ENCODE measurements at places on chromosomes 3 and 15.

- DNase-seq = no peak
Observed at GRCh38 chr3:66625505-66626216, 124.8 kb upstream of the LRIG1 start.

- DNase-seq = peak; percentile 64
Observed at GRCh38 chr3:101512646-101513418, at the start of gene SENP7. Gene SENP7, minus strand, starts transcription at chr3:101513212. Its CDS starts 82 bp downstream, at chr3:101513130.

- no peak for DNase-seq
Observed at GRCh38 chr15:55900019-55900418, 93.4 kb downstream of the NEDD4 start.

DNA sequence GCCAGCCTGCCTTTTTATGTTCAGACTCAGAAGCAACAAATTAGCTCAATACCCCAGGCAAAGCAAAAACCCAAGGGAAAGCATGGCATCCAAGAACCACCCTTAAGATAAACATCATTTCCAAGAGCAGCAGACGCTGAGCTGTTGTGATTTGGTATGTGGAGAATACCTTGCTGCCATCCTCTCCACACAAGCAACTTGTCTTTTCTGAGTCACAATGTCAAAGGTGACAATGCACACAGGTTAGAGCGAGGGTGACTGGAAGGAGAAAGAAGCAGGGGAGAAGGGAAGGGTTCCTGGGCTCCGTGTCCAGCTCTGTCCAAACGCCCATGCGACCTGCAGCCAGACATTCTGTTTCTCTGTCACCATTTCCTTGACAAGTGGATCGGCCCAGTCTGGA, 6.0 kb downstream of the PCSK6 start:
- DNase-seq = no peak

GRCh38 chr15:93973287-93973686, 258.1 kb upstream of the MCTP2 start:
- DNase-seq = no peak
